ENCODE measurements at places on chromosomes 7 and 10.

DNA sequence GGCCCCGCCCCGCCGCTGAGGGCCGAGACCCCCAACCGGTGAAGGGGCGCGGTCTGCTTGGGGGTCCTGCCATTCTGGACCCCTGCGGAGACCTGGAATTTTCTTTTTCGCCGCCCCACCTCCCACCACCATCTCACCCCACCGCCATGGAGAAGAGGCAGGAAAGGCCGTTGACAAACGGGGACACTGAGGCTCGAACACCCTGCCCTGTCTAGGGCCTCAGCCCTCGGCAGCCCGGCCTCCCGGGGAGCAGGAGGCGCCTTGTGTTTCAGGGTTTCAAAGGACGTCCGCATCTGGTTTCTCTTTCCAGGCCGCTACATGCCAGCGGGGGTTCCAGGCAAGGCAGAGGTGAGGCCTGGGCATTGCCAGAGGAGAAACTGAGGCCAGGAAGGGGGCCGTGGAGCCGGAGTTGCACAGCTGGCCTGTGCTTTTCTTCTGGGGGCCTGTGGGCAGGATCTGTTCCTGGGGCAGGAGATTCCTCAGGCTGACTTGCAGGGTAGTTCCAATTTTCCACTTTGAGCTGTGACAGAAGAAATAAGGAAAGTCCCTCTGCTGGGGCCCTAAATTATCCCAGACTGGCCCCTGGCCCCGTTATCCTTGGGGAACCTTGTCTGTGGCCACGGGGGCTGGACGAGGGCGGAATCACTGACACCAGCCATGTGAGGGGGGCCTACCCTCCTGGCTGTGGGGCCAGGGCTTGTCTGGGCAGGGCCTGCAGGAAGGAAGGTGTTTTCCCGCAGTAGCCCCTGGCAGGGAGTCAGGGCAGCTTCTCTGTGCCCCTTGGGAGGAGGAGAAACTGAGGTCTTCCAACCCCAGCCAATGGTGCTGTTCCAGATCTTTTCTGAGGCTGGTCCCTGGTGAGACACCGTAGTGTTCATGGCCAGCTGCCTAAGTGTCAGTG is 900 bp upstream of the MICALL2 start:
- no peak for DNase-seq

DNA sequence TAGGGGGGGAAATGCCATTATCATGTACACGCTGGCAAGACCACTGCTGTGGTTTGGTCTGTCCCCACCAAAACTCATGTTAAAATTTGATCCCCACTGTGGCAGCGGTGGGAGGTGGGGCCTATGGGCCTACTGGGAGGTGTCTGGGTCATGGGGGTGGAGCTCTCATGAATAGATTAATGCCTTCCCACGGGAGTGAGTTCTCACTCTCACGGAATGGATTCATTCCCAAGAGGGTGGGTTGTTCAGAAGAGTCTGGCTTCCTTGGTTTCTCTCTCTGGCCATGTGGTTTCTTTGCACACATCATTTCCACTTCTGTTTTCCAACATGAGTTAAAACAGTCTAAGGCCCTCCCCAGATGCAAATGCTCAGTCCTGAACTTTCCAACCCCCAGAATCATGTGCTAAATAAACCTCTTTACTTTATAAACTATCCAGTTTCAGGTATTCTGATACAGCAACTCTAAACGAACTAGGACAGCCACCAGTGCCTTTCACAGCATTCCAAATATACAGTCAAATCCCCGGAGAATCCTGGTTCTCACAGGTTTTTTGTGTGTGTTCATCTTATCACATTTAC is 44.3 kb downstream of the SMURF1 start:
- no peak for DNase-seq

DNA sequence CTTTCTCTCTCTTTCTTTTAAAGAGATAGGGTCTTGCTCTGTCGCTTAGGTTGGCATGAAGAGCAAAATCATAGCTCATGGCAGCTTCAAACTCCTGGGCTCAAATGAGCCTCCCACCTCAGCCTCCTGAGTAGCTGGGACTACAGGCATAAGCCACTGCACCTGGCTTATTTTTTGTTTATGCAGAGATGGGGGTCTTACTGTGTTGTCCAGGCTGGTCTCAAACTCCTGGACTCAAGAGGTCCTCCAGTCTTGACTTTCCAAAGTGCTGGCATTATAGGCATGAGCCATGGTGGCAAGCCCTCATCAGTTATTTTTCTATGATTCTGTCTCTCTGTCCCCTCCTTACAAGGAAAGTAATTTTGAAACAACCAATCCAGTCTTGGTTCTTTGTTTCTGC is 1.1 kb upstream of the BAG3 start:
- no peak for DNase-seq

- DNase-seq = no peak
Measured at GRCh38 chr7:131889572-131890150, 333.2 kb upstream of the PODXL start.

- DNase-seq = no peak
Measured at GRCh38 chr10:61399406-61399805, 53.8 kb downstream of the TMEM26 start.

GRCh38 chr10:48943096-48943495 is 3.5 kb upstream of the LRRC18 start:
- no peak for DNase-seq

GRCh38 chr10:3825244-3825643 is 40.2 kb upstream of the KLF6 start:
- no peak for DNase-seq

- no peak for DNase-seq
Measured at GRCh38 chr7:136229790-136230189, 252.6 kb upstream of the MTPN start.

DNA sequence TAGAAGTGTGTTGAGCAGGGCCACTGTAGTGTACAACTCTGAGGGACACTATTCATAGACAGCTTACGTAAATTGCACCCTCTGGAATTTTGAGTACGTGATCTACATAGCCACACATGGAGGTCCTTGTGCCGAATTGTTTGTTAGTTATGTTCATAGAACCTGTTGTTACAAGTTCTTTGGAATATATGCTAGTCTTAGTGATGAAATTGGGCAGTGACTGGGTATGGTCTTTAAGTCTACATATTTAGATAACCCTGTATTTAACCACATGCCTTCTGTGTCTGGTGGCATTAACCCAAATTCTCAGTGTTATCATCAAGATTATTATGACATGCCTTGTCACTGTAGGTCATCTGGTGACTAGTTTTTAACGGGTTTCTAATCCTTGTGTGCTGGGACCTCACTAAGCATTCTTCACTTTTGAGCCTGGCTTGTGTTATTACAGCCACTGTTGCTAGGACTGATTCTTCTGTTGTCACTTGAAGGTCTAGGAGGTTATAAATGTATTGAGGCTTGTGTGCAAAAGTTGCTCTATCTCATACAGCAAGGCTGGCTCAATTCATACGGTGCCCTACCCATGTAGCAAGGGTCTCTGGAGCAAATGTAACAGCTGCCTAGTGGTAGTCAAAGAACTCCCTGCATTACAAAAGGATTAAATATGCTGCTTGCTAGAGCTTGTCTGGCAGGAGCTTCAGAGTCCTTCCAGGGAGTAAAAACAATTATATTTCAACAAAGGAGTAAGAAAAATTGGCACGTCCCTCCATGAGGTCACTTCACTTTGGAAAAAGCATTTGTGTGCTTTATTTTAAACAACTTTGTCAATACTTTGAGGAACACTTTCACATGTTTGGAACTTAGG is 65.4 kb downstream of the CDK14 start:
- DNase-seq = no peak

DNA sequence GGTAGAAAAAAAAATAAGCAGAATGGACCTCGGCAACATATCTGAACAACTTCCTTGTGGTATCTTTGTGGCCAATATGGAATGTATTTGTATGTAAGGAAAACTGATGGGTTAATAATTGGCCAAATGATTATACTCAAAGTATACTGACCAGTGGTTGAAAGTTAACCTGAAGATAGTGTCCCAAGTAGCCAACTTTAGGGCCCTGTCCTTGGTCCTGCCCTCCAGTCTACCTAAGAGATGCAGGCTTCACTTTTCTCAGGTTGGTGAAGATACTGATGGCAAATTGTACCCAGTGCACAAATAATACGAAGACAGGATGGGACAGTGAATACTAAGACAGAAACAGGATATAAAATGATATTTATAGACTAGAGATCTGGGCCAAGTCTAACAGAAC is 109.2 kb downstream of the SORCS3 start:
- no peak for DNase-seq

DNA sequence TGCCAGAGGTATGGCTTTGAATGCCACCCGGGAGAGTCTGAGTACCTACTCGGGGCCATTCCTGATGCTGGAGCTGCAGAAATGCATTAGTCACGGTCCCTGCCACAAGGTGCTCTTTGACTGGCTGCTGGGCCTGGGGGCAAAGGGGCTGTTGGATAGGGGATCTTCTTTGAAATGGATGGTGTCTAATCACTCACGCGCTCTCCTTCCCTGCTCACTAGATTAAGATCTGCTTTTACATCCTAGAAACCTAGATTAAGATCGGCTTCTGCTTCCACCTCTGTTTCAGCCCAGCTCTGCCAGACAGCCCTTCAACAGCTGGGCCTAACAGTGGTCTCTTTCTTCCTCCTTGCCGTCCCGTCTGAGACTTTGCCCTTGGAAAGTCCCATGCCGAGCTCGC is 57.2 kb downstream of the PAX2 start:
- DNase-seq = no peak

DNA sequence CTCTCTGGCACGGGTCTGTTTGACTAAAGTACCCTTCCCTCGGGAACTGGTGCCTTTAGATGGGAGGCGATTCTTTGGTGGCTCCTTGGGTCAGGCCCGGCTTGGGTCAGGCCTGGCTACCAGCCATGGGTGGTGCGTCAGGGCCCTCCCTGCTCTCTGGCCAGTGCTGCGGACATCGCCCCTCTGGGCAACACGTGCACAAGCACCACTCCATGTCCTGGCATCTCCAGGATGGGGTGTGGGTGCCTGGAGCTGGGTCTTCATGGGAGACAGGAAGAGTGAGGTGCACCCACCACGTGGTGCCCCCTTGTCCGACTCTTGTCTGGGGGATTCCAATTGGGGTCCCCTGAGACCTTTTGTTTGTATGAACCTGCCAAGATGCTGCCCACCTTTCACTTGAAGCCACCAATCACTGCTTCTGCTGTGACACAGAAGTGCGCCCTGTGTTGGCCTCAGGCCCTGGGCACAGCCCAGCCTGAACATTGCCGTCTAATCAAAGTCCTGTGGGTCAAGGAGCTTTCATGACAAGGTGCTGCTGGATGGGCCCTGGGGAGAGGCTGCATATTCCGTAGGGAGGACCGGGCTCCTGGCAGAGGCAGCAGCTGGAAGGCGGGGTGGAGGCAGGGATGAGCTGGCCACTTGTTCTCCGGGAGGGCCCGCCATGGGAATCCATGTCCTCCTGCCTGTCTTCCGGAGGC is 11.1 kb upstream of the PWWP2B start:
- DNase-seq = peak; percentile 25

GRCh38 chr7:24026351-24026750 is 257.6 kb upstream of the NPY start:
- no peak for DNase-seq

DNA sequence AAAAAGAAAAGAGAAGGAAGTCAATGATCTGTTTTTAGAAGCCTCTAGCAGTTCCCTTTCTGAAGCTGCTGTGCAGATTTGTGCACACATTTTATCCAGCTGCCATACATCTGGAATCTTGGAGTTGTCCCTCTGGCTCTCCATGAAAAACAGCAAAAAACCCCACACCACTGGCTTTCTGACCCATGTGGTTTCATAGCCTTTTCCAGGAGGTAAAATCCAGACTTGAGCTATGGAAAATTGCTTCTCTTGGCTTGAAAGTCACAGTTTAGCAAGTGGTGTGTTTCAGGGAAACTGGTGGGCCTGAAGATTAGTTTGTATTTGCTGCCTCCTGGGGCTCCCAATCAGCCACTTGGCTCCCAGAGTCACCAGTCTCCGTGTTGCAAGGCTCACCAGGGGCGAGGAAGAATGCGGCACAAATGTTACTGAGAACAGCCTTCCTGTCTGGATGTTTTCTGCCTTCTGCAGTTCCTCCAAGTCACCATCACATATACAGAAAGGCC is 50.1 kb upstream of the ADRB1 start:
- no peak for DNase-seq

DNA sequence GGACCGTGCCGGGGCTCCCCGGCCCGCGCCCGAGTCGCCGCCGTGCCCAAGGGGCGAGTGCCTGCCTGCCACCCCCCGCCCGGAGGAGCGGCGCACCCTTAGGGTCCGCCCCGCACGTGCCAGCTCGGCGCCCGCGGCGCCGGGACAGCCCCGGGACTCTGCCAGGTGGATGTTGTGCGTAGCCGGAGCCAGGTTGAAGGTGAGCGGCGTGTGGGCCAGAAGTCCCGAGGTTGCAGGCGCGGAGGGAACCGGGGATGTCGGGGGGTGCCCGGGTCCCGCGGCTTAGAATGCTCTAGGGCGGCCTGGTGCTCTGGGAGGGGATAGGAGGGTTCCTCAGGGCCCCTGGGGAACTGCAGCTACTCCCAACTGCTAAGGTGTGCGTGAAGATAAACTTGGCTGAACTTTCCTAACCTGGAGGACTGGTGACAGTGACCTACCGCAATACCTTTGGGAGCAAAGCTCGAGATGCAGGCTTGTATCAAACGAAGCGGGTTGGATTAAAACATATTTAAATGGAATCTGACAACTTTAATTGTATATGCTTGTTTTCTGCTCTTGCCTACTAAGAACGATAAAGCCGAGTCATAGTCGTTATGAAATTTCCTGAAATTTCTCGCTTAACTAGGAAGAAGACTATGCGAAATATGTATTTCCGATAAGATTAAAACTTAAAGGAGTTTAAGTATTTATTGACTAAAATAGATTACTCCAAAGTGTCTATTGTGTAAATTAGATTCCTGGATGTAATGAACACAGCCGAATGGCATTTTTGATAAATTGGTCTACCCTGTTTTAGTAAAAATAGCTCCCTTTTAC is at the start of gene CUX1:
TSS of gene CUX1 (plus strand) at position 156 of the 816 bp plus-strand sequence. CDS start at position 170, 14 bp downstream.
- DNase-seq = peak; percentile 51

DNA sequence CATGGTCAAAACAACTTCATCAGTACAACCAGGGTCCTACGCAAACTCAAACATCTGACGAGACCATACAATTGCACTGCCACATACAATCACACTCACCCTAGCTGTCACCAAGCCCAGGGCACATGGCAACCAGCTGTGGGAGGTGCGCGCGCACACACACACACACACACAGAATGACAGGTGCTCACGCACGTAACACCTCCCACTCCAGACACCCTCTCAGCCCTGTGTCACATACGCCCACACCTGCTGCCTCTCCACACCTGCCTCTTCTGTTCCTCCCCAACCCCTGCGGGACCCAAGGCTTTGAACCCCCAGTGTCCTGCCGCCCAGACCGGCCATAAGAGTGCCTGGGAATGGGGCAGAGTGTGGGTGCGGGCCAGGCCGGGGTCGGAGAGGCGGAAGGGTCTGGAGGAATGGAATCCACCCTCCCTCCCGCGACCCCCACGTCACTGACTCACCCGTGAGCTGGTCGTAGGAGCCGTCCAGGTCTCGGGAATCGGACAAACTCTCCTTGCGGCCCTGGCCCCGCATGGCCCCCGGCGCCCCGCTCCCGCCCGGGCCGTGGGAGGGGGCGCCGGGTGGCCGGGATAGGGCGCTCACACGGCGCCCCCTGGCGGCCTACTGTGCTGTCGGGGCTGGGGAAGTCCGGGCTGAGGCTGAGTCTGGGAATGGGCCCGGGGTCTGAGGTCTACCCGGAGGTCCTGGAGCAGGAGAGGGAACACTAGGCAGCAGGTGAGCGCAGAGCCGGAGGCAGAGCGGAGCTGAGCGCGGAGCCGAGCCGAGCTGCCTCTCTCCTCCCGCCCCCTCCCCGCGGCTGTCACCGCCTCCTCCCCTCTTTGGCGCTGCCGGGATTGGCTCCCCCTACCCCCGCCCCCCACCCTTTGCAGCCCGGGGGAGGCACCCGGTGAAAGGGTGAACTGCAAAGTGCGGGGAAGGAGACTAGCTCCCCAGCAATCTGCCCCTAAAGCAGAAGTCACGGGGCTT is at the start of gene KCNIP2:
TSS of gene KCNIP2 (minus strand) at position 769 of the 990 bp plus-strand sequence. CDS start at position 537, 232 bp downstream.
- DNase-seq = peak; percentile 58

- DNase-seq = no peak
Measured at GRCh38 chr7:83155407-83155806, 7.3 kb downstream of the PCLO start.

- DNase-seq = no peak
Measured at GRCh38 chr7:137981668-137982067, 20.2 kb downstream of the CREB3L2 start.

Data from activated naive CD8-positive, alpha-beta T cell treated with anti-CD3 and anti-CD28 coated beads, Interleukin-2, amount 10 ng/mL, durations not matched to agents 7 days and 5 days (primary cell).